ENCODE measurements at places on chromosomes 2 and 18. TPM values are rescaled to one million over a fixed set of nuclear protein-coding genes. Genes with fewer than 3 reads are reported as not detected.
A peak's percentile ranks its signal among the peaks of the same experiment; 100 is the strongest.

DNA sequence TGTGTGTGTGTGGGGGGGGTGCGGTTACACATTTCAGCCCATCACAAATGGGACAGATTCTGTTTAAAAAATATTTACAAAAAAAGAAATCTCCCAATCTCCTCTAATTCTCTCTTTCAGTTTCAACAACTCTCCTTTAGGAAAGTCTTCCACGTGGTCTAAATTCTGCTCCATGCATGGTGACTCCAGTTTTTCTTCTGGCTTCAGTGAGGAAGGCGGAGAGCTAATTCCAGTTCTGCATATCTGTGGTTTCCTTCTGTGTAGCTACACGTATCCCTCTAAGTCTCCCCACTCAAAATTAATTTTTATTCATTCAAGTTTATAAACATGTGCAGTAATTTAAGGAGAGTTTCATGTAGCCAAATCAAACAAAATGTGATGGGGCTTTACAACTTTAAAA is 111.6 kb downstream of the SLC4A3 start:
- H3K27me3 ChIP-seq = peaks cover 9% of the 10 kb centered on the region
- no peak overlapping the region for H3K27ac ChIP-seq
- H3K36me3 ChIP-seq = no peaks in the 10 kb centered on the region

- H3K36me3 ChIP-seq = no peaks in the 10 kb centered on the region
- H3K4me3 ChIP-seq = no peak overlapping the region
- H3K27ac ChIP-seq = no peak overlapping the region
- peaks cover 3% of the 10 kb centered on the region for H3K27me3 ChIP-seq
Measured at GRCh38 chr2:215602997-215603396, 167.1 kb upstream of the FN1 start.

GRCh38 chr2:36672199-36672598 is 24.3 kb upstream of the VIT start:
- H3K27ac ChIP-seq = no peak overlapping the region
- H3K36me3 ChIP-seq = no peaks in the 10 kb centered on the region
- H3K4me1 ChIP-seq = peaks cover 6% of the 10 kb centered on the region

DNA sequence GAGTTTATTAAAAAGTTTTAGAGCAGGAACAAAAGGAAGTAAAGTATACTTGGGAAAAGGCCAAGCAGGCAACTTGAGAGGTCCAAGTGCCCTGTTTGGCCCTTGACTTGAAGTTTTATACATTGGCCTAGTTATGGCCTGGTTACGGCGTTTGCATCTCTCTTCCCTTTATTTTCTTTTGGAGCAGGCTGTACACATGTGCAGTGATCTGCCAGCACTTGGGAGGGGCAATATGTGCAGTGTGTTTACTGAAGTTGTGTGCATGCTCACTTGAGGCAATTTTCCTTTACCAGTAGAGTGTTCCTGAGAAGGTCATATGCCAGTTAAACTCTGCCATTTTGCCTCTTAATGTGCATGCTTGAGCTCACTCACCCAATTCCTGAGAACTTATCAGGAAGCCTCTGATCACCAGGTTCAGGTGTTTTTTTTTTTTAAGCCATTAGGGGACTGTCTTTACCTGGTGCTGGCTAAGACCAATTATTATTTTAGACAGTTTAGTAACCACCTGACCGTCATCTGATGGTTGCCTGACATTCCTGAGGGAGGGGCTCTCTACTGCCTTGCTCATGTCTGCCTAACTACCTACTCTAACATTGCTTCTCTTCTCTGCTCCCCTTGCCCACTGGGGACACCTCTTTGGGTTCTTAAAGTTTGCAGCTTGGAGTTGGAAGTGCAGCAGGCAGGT is 48.0 kb downstream of the SCN2A start:
- H3K27ac ChIP-seq = no peak overlapping the region
- DNase-seq = no peak
- H3K27me3 ChIP-seq = peaks cover 4% of the 10 kb centered on the region
- peaks cover 2% of the 10 kb centered on the region for H3K4me1 ChIP-seq

GRCh38 chr18:63255435-63255834 is 64.1 kb downstream of the BCL2 start:
- no peak overlapping the region for H3K4me3 ChIP-seq
- no peak overlapping the region for H3K27ac ChIP-seq
- no peak for DNase-seq
- H3K27me3 ChIP-seq = no peaks in the 10 kb centered on the region

GRCh38 chr2:43081131-43081765 is 145.2 kb downstream of the ZFP36L2 start:
- no peak overlapping the region for H3K27ac ChIP-seq
- peaks cover 7% of the 10 kb centered on the region for H3K4me1 ChIP-seq
- no peak overlapping the region for H3K4me3 ChIP-seq

- H3K4me3 ChIP-seq = no peak overlapping the region
- H3K4me1 ChIP-seq = no peaks in the 10 kb centered on the region
- no peak overlapping the region for H3K27ac ChIP-seq
- DNase-seq = peak; percentile 11
- no peaks in the 10 kb centered on the region for H3K36me3 ChIP-seq
Measured at GRCh38 chr2:26555246-26556133, 77.6 kb upstream of the OTOF start.

DNA sequence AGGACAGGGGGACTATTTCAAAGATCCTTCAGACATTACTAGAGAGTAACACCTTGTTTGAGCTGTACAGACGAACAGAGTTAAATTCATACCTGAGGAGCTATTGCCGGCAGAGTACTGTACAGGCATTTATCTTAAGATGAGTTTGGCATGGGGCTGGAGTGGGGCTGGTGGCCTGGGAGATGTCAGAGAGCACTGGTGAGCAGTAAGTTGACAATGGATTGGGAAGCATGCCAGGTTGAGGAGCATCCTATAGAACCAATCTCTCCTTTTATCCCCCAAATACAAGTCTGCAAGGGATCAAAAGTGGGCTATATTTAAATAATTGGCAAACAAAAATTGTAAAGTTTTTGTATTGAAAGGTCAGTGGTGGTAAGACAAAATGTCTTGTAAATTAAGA is 58.6 kb downstream of the ADCYAP1 start:
- H3K36me3 ChIP-seq = no peaks in the 10 kb centered on the region
- no peak for DNase-seq
- no peak overlapping the region for H3K27ac ChIP-seq
- no peak overlapping the region for H3K4me3 ChIP-seq
- H3K27me3 ChIP-seq = peaks cover 17% of the 10 kb centered on the region
- peaks cover 2% of the 10 kb centered on the region for H3K4me1 ChIP-seq

DNA sequence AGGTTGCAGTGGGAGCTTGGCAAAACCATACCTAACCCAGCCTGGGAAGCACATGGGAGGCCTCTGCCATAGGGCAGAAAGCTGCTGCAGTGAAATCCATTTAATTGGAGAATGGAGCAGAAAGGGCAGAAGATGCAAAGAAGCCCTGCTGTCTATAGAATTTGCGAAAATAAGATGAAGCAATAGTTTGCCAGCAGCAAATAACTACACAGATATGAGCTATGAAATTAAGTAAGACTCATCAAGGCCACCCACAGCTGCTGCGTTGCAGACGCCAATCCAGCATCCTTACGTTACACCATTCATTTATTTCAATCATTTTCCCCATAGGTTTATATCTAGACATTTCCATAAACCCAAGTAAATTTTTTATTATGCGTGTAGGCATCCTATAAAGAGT is 21.1 kb downstream of the ATP8B1 start:
- no peak overlapping the region for H3K27ac ChIP-seq
- no peaks in the 10 kb centered on the region for H3K27me3 ChIP-seq
- H3K4me1 ChIP-seq = peaks cover 8% of the 10 kb centered on the region
- no peak overlapping the region for H3K4me3 ChIP-seq

DNA sequence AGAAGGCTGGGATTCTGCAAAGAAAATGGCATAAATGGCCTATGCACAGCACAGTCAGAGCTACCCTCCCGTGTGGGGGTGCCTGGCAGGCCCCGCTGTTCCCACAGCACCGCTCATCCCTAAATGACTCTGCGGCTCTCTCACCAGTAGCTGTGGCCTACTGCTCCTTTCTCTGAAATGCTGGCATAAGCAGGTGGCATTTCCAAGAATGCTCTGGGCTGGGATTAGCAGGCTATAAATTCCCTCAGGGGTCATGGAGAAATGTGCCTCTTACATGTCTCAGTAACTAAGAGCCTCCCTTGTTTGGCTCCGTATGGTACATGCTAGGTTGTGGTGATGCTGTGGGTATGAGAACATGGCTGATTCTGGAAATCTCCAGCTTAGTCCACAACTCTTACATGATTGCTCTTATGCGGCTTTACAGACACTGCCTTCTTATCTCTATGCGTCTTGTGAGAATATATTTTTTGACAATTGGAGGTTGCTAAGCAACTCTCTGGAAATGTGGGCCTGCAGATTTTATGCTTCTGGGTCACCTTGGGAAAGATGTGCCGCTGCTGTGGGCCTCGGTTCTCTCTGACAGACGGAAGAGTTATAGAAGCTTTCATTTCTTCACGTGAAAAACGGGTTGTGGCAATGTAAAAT is 80.3 kb upstream of the GATA6 start:
- H3K4me3 ChIP-seq = no peak overlapping the region
- H3K27me3 ChIP-seq = peaks cover 4% of the 10 kb centered on the region
- H3K36me3 ChIP-seq = no peaks in the 10 kb centered on the region
- no peaks in the 10 kb centered on the region for H3K4me1 ChIP-seq

Gene UCN
- 5.1 TPM for total RNA-seq

Gene KLHL41
- total RNA-seq = not detected

Gene HAAO
- not detected for total RNA-seq

Data from activated naive CD8-positive, alpha-beta T cell treated with anti-CD3 and anti-CD28 coated beads, Interleukin-2, amount 10 ng/mL, durations not matched to agents 7 days and 5 days (primary cell).